ENCODE measurements at places on chromosomes 12 and 14.

- DNase-seq, result no peak
Measured at GRCh38 chr14:34981743-34982420, 910 bp upstream of the SRP54 start.

- peak; percentile 96 for DNase-seq
Measured at GRCh38 chr14:73752297-73752992, 38.3 kb upstream of the PNMA1 start.

- DNase-seq, result peak; percentile 3
Measured at GRCh38 chr14:87430810-87431209, 562.2 kb downstream of the GALC start.

GRCh38 chr12:46187023-46187422 is 81.8 kb downstream of the SLC38A1 start:
- peak; percentile 70 for DNase-seq

GRCh38 chr12:51994959-51995358 is 11.8 kb upstream of the TAMALIN start:
- no peak for DNase-seq

GRCh38 chr14:75661499-75661814 is 411 bp downstream of the TTLL5 start:
- no peak for DNase-seq

GRCh38 chr12:112870267-112870980 is 36.3 kb upstream of the OAS1 start:
- no peak for DNase-seq

DNA sequence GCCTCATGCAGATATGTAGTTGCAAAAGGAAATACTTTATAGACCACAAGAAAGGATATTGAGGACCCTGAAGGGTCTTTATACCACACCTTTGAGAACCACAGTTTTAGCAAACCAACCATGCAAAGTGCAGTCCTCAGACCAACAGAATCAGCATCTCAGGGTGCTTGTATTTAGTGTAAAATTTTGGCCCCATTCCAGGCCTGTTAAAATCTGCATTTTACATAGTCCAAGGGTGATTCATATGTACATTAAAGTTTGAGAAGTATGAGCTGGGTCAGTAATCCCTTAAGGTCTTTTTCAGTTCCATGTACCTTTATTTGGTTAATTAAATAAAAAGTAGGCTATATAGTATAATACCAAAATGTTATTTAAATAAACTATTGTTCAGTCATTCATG is 91.2 kb downstream of the WNK1 start:
- DNase-seq, result no peak

GRCh38 chr14:101843665-101844064 is 82.2 kb downstream of the PPP2R5C start:
- DNase-seq, result no peak

GRCh38 chr12:55707841-55708694 is at the start of gene ITGA7:
TSS of gene ITGA7 (minus strand) at chr12:55707904. CDS start at chr12:55707682, 222 bp downstream.
- no peak for DNase-seq

GRCh38 chr12:6438345-6438744 is 6.4 kb upstream of the CD27 start:
- DNase-seq, result no peak

DNA sequence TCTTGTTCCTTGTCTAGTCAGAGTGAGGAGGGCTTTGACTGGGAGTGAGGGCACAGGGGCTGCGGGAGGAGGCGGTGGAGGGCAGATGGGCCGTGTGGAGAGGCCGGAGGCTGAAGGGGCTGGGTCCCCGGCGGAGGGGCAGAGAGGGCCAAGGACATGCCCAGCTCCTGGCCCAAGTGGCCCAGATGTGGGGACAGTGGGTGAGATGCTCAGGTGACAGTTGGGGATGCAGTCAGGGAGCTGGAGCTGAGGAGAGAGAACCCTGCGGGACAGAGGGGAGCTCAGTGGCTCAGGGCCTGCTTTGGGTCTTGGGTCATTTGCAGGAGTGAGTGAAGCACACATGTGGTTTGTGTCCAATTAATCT is 26.5 kb upstream of the PLD4 start:
- DNase-seq, result no peak

- no peak for DNase-seq
Measured at GRCh38 chr12:87413784-87414183, 615.4 kb downstream of the C12orf50 start.

DNA sequence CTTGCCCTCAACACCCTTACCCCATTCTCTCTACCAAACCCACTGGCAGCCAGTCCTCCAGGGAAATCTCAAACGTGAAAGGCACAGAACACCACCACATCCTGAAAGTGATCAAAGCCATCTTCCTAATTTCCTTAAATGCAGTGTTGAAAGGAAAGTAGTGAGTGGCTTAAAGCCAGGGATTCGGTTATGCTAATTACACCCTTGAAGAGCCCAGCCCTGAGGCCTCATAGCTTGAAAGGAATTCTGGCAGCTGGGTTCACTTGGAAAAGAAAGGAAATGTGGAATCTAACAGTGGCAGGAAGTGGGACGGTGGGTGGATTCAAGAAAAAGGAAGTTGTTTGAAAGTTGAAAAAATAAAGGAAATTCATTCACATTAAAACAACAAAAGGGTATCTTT is 73.0 kb upstream of the FICD start:
- peak; percentile 15 for DNase-seq

DNA sequence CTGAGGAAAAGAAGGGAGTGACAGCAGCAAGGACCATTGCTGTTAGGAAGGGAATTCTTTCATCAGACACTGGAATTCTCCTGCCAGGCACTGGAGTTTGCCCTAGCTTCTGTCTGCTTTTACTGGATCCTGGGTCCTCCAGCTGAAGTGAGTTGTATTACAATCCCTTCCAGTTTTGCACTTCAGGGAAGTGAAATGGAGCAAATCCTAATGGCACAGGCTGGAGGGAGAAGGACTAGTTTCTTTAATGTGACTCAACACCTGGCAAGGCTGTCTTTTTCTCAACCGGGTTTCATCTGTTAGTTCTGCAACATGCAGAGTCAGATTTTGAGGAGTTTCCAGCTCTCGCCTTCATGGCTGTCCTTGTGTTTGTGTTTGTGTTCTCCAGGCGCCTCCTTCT is 45.8 kb downstream of the ETV6 start:
- peak; percentile 83 for DNase-seq

GRCh38 chr14:89061696-89062095 is 237.2 kb downstream of the TTC8 start:
- DNase-seq, result no peak

DNA sequence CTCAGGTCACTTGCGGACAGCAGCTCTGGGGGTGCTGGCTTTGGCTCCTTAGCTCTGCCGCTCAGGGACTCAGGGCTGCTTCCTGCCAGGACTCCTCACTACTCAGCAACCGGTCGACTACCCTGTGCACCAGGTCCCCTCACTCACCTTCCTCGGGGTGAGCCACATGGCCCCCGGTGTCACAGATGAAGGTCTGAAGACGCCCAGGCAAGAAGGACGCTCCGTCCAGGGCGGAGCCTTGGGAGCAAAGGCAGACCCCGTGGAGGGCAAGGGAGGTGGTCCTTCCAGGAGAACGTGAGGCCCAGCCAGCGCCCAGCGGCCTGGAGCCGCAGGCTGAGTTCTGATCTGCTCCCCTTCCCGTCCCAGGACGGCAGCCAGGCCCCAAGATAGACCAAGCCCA is 32.0 kb downstream of the SLC6A12 start:
- no peak for DNase-seq

DNA sequence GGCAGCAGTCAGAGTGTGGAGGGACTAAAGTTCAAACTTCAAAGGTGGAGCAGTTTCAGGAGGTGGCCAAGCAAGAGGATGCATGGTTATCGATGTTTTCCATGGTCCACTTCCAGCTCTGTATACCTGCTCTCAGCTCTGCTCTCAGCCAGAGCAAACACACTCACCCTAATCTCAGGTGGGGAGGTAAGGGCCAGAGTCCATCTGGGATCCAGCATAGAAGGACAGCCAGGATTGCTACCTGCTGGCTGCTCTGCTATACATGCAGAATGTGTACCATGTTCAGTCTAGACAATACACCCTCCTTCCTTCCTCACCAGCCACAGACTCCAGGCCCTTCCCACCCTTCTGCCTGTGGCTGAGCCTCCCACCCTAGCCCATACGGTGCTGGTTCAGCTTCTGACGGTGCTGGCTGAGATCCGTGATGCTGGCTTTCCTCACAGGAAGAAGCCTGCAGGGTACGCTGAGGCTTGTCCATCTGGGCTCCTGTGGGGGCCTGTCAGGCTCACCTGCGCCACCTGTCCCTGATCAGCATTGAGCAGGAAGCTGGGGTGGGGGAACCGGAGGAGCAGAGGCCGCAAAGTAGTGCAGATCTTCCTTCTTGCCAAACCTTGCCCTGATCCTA is 2.4 kb downstream of the CBLN3 start:
- DNase-seq, result no peak

DNA sequence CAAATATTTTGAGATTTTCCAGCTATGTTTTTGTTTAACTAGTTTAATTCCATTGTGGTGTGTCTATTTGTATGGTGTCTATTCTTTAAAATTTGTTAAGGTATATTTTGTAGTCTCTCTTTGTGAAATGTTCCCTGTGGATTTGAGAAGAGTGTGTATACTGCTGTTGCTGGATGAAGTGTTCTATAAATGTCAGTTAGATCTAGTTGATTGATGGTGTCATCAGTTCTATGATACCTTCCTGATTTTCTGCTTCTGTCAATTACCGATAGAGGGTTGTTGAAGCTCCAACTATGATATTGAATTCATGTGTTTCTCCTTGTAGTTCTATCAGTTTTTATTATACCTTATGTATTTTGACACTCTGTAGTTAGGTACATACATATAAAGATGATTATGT is 53.1 kb downstream of the FUT8 start:
- no peak for DNase-seq

DNA sequence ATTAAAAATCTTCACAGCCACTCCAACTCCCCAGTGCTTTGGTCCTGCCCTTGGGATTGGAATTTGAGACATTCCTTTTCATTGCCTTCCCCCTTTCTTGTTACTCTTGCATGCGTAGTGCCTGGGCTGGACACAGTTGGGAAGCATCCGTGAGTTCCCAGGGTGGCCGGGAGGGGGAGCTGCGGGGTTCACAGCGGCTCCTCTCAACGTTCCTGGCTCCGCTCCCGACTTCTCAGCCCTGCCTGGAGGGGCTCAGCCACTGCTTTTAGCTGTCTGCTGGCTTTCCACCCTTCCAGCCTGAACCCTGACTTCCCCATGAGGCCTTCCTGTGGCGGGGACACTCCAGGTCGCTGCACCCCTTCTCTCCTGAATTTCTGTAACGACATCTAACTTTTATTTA is 3.2 kb downstream of the TEX52 start:
- peak; percentile 68 for DNase-seq

DNA sequence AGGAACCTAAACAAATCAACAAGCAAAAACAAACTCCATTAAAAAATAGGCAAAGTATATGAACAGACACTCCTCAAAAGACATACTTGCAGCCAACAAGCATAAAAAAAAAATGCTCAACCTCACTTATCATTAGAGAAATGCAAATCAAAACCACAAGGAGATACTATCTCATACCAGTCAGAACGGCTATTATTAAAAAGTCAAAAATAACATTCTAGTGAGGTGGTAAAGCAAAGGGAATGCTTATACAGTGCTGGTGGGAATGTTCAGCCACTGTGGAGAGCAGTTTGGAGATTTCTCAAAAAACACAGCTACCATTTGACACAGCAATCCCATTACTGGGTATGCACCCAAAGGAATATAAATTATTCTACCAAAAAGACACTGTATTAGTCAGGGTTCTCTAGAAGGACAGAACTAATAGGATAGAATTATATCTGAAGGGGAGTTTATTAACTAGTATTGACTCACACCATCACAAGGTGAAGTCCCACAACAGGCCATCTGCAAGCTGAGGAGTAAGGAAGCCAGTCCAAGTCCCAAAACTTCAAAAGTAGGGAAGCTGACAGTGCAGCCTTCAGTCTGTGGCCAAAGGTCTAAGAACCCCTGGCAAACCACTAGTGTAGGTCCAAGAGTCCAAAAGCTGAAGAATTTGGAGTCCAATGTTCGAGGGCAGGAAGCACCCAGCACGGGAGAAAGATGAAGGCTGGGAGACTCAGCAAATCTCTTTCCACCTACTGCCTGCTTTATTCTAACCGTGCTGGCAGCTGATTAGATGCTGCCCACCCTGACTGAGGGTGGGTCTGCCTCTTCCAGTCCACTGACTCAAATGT is 101.6 kb upstream of the KRAS start:
- no peak for DNase-seq

DNA sequence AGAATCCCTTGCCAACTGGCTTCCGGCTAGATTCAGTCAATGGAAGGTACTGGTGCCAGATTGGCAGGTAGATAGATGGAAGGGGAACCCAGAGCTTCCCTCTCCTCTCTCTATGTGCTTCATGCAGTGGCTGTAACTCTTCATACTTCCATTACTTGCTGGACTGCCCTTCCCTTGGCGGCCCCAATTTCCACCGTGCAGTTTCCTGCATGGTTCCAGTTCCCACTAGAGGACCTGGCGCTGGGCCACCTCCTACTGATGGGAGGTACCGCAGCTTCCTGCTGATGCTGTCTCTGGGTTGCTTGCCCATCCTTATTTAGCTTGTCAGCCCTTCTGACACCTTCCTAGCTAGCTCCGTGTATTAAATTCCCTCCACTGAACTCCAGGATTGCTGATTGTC is 226.4 kb downstream of the ANO2 start:
- no peak for DNase-seq

- no peak for DNase-seq
Measured at GRCh38 chr12:128974881-128975280, 121.6 kb downstream of the GLT1D1 start.

DNA sequence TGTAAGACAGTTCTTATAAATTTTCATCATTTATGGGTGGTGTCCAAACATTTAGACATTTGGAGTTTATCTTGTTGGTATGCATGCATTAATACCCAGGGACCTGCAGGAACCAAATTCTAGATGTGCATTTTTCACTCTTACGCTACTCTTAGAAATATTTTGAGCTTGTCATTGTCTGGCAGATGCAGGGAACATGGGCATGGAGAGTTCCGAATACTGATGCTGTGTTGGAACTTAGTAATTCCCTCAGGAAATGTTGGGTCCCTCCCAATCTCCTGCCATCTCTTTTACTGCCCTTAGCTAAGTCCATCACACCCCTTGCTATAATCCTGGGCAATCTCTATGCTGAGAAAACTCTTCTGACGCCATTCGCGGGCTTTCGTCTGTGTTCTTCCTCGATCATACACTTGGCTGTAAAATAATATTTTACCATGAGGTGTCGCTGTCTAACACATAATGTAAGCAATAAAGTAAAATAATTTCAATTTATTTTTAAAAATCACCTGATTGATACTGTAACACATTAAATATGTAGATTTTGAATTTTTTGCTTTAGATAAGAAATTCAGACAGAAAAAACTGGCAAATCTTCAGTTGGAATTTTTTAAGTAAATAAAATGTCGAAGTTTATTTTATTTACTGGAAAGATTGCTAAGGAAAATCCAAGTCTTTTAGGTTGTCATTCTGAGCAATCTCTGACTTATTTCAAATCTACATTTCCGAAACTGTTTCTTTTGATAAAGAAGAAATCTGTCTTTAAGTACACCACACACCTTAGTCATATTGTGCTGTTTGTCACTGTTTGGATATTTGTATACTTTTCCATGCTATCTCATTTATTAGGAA is 304.1 kb upstream of the SSTR1 start:
- DNase-seq, result peak; percentile 39

- DNase-seq, result no peak
Measured at GRCh38 chr14:93532541-93532940, 101.8 kb downstream of the UNC79 start.

GRCh38 chr12:52494518-52494917 is 1.5 kb upstream of the KRT6A start:
- DNase-seq, result peak; percentile 54

GRCh38 chr14:86823581-86823980 is 1169.4 kb downstream of the GALC start:
- DNase-seq, result no peak
